Activated CD8-positive, alpha-beta memory T cell treated with anti-CD3 and anti-CD28 coated beads for 4 hours (primary cell): ENCODE measurements at places on chromosomes 1 and 21.

GRCh38 chr1:6672558-6672957, 29.1 kb downstream of the DNAJC11 start:
- no peak for DNase-seq

GRCh38 chr1:220775240-220775853, 11.4 kb upstream of the MTARC1 start:
- DNase-seq: no peak

DNA sequence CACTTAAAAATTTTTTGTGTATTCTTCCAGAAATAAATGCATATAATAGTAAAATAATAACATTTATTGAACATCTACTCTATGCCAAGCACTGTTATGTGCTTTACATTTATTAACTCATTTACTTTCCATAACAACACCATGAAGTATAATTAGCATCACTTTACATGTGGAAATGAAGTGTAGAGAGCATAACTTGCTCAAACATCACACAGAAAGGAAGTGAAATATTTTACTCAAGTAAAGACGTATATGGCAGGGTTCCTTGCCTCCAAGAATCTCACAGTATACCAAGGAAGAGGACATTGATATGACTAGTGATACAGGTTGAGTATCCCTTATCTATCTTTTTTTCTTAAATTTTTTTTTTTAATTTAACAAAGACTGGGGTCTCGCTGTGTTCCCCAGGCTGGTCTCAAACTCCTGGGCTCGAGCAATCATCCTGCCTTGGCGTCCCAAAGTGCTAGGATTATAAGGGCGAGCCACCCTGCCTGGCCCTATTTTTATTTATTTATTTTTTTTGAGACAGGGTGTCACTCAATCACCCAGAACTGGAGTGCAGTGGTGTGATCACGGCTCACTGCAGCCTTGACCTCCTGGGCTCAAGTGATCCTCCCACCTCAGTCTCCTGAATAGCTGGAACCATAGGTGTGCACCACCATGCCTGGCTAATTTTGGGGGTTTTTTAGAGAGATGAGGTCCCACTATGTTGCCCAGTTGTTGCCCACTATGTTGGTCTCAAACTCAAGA, 7.7 kb upstream of the CLIC4 start:
- no peak for DNase-seq

DNA sequence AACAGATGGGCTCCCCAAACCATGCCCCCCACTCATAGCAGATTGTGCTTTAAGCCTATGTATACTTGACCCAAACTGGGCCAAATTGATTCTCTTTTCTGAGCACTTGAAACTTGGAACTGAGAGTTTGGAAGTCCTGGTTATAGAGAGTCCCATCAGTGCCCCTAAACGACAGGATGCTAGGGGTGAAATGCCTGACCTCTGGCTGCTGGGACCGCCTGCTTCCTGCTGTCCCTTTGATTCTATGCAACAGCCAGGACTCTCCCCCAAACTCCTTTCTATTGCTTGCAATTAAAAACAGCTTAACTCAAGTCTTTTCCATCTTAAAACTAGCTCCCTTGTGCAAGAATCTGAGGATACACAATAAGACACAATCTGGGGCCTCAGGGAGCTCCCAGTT, 4.7 kb downstream of the C1orf210 start:
- DNase-seq: no peak

GRCh38 chr1:24074196-24074595, 37.7 kb downstream of the MYOM3 start:
- no peak for DNase-seq

DNA sequence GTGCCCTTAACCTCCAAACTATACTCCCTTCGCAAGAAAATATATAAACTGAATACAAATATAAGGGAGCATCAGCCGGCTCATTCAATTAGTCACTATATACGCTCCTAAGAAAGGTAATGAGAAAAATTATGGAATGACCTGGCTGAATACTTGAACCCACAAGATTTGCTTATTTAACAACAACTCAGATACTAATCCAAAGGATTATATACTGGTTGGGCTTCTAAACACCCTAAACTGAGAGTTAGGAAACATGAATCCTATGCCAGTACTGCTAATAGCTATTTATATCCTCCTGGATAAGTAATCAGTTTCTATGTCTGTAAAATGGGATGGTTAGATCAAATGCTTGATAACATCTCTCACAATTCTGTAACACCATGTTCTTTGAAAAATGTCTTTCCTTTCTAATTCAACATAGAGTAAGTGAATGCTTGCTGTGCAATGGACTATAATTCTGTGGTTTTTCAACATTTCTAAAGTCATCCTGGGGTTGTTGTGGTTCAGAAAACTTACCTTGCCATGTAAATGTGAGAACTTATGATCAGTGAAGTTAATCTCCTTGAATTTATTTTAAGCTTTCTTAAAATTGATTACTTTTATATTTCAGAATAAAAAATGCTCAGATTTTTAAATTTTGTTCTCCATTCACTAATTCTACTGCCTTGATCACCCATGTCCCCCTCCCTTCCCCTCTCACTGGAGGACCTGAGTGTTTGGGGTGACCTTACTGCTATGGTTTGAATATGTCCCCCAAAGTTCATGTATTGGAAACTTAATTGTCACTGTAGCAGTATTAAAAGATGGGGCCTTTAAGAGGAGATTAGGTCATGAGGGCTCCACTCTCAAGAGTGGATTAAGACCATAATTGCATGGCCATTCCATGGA, 14.5 kb downstream of the DUSP10 start:
- no peak for DNase-seq

DNA sequence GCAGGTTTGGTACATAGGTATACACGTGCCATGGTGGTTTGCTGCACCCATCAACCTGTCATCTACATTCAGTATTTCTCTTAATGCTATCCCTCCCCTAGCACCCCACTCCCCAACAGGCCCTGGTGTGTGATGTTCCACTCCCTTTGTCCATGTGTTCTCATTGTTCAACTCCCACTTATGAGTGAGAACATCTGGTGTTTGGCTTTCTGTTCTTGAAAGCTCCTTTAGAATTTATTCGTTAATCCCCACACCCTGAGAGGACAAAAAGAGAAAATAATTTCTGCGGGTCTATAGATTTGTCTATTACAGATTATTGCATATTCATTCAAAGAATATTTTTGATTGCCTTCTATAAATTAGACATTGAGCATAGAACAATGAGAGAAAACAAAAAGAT, 455.5 kb downstream of the PLPP3 start:
- DNase-seq: no peak

- DNase-seq: no peak
Measured at GRCh38 chr21:34363733-34364132, at the start of gene KCNE2. TSS of gene KCNE2 (plus strand) at chr21:34364006. CDS start at chr21:34370479, 6,473 bp downstream.

DNA sequence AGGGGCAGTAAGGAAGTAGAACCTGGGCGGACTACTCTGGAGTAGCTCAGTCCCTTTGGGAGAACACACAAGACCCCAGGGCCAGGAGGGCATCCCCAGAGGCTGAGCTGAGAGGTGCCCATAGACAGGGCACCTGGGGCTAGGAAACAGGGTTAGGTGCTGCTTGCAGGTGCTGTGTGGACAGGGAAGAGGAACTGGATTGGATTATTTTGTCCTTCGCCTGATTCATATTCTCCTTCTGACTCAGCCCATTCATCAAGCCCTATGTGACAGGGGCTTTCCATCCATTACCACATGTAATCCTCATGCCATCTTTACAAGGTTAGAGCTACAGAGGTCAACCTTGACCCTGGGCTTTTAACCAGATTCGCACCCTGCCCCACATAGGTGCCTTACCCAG, 183.9 kb downstream of the C1orf94 start:
- no peak for DNase-seq

DNA sequence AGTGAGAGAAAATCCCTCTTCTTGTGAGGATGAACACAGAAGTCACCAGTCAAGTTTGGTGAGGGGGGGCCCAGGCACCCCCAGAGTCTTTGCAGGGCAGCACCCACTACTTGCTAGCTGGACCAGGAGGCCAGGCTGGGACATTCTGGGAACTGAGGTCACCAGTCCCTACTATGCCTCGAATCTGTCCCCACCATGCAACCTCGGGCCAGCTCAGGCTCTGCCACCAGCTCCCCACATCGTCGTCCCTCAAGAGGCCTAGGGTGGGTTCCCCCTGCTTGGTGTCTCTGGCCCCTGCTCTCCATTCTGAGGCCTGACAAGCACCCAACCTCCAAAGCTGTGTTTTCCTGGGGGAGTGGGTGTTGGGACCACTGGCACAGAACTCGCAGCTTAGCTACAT, 22.2 kb upstream of the ZNF678 start:
- no peak for DNase-seq

DNA sequence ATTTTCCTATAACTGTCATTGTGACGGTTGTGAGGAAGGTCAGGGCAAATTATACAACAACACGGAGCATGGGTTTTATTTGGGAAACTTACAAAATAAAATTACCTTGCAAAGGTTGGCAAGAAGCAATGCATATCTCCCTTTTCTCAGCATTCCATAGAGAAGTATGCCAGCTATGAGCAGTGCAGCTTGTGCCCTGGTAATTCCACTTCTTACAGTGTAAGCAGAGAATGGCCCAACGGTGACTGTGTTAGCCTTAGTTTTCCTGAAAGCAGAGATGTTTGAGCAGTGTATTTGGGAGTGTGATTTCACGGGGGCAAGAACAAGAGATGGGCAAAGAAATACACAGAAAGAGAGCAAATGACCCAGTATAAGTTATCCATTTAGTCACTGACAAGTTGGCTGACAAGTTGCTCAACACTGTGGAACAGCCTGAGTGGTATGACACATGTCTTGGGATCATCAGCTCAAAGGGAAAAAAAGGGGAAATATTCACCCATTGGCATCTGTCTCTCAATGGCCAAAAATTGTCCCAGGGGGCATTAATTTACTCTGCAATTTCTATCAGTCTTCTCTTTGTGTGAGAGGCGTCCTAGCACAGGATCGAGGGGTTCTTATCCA, 210.9 kb upstream of the NRIP1 start:
- DNase-seq: no peak

DNA sequence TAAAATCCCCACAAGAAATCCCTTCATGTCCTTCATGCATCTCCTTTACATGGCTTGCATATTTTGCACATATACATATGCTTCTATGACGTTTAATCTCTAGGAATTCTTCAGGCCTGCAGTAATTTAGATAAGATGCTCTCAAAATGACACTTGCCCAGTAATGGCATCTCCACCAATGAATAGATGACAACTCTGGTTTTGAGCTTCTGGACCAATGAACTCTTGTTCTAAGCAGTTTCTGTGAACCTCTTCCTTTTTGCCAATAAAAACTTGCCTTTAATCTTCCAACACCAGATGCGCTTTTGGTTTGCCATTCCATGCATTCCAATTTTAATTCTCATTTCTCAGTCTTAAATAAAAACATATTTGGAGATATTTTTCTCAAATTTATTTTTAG, 189.8 kb upstream of the OLFM3 start:
- DNase-seq: no peak

DNA sequence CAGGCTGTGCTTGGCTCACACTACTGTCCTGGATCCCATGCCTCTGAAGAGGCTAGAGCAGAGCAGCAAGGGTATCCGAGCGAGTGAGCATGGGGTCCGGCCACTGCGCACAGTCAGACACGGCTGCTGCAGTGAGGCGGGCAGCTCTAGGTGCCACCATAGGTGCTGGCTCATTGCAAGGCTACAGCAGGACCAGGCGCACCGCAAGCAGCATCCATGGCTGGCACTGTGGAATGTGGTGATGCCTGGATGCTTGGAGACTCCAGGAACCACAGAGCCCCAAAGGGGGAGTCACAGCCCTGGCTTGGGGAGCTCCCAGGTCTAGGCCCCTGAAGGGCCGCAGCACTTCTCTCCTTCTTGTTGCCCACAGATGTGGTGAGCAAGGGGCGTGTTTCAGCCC, 47.2 kb downstream of the ATP6V1G3 start:
- no peak for DNase-seq

GRCh38 chr1:213761845-213762407, 225.8 kb upstream of the PROX1 start:
- DNase-seq: no peak

DNA sequence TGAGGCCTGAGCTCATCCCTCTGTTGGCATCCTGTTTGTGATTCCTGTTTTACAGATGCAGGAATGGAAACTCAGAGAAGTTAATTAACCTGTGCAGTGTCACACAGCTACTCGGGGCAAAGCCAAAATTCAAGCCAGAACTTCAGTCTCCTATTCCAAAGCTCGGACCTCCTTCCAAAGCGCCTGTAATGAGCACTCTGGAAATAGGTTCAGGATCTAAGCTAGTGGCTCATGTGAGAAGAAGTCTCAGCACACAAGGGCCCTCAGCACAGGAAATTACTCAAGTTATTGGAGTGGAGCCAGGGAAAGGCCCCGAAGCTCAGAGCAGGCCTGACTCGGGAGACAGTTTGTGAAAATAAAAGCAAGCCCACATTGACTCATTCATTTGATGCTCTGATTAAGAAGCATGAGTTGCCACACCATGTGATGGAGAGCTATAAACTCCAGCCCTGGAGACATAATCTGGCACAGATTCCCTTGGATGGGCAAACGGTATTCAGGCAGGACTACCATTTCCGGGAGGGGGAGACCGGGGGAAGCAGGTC, 50.6 kb upstream of the LYST start:
- DNase-seq: peak; percentile 35

DNA sequence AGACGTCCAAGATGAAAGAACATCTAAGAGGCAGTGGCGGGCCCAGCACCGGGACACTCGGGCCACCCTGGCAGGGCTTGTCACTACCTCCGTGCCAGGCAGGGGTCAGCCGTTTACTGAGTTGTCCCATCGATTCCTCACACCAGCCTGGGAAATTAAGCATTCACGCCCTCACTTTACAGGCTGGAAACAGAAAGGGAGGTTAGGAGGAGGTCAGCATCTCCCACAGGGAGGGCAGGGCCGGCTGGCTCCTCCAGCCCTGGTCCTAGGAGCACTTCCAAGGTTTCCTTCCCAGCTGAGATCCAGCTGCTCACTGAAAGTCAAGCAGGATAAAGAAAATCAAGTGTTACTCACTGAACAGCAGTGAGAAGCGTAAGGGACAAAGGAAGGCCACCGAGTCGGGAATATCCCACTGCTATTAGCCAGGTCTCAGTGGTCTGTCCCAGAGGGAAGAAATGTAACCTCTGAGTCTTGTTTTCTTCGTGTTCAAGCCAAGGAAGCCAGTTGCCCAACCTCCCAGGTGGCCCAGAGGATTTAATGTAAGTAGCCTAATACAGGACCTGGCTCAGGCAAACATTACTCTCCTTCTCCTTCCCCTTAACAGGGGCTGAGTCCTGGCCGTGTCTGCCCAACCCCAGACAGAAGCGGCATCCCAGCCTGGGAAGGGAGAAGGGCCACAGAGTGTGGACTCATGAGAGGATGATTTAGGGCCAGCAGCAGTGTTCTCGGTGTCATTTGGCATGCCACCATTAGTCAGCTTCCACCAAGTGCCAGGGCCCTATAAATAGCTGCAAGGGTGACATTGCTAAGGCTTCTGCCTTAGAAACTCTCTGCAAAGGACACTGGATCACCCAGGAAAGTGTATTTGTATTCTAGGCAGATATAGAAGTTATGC, 203.1 kb upstream of the GALNT2 start:
- DNase-seq: no peak
